ENCODE measurements at places on chromosomes 7 and 10.

- no peak for DNase-seq
Observed at GRCh38 chr10:96758423-96758822, 38.1 kb upstream of the PIK3AP1 start.

DNA sequence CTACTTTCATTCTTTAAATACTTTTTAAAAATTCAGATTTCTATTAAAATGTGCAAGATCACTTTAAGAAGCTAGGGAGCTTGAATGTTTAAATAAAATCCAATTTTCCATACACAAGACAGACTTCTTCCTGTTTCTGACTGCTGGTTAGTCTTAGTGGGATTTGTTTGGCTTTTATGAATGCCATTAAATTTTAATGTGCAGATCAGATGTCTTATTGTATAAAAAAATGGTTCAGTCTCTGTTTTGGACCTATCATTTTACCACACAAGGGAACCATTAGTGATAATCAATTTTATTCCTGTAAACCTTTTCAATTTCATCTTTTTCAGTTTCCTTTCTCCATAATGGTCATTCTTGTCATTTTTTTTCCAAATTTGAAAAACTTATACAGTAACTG lies 63.2 kb downstream of the VCL start:
- no peak for DNase-seq

GRCh38 chr10:55858730-55859129 lies 502.3 kb downstream of the ZWINT start:
- no peak for DNase-seq

GRCh38 chr7:2761801-2762497 lies 73.9 kb downstream of the AMZ1 start:
- DNase-seq, result no peak

GRCh38 chr7:93629291-93629801 lies 54.8 kb upstream of the CALCR start:
- no peak for DNase-seq

GRCh38 chr7:8480527-8480926 lies 47.1 kb downstream of the NXPH1 start:
- DNase-seq, result no peak

DNA sequence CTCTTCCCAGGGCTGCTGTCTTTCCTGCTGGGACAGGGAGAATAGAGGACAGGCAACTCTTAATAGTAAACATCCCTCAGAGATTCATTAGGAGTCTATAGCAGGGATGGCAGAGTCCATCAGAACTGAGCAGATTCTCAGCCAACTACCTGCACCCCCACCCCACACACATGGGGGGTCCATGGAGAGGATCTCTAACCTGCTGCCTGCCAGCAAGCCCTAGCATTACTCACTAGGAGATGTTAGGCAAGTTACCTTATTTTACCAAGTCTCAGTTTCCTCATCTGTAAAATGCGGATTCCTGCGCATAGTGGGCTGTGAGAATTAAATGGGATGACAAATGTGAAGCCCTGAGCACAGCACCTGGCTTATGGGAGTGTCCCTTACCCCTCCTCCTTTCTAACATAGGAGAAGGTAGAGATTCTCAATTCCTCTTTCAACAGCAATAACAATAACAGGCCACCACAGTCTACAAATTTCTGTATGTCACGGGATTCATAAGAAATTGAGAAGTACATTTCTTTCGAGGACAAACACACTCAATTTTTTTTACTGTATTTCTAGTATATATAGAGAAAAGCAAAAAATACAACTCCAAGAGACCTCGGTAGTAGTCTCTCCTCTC lies 23.8 kb upstream of the WDR11 start:
- DNase-seq, result no peak

- DNase-seq, result no peak
Observed at GRCh38 chr7:17682586-17682985, 257.7 kb downstream of the SNX13 start.

- DNase-seq, result no peak
Observed at GRCh38 chr7:127771707-127772106, 119.7 kb downstream of the SND1 start.

GRCh38 chr10:75261813-75262705 lies 26.3 kb upstream of the COMTD1 start:
- no peak for DNase-seq

DNA sequence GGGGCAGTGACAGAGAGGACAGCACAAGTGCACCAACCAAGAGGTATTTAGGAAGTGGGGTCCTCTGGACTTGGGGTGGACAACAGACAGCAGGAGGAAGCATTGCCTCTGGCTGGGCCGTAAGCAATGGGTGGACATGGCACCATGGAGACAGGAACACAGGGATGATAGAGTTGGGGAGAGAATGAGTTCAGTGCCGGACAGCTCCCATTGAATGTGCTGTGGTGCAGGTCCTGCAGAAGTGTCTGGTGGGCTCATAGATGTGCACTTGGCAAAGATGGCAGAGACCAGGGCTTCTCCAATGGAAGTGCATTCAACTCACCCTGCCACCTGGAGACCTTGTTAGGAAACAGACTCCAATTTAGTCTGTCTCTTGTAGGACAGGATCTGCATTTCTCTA lies 341.5 kb upstream of the ZMIZ1 start:
- no peak for DNase-seq

DNA sequence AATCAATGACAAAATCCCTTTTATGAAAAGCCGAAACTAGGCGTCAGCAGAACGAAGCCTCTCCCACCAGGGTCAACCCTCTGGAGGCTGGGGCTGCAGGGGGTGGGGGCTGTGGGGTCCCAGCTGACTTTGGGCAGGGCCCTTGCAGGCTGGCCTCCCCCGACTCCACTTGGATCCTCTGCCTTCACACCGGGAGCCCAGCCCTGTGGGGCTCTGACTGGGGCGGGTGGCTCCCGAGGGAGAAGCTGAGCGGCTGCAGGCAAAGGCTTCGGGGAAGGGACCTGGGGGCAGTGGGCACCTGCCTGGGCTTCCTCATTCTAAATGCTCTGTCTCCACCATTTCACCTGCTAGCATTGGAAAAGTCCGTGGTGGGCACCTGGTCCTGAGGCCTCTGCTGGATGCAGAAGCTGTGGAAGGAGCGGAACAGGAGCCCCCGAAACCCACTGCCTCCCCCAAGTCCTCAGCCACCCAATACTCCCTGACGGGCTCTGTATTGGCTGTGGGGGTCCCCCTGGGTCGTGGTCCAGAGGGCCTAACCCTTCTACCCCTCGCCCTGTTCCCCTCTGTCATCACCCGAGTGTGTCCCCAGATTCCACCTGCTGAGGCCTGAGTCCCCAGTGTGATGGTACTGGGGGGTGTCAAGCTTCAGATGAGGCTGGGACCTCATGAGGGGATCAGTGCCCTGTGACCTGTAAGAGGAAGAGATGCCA lies 108.6 kb downstream of the DNAJB6 start:
- DNase-seq, result no peak

DNA sequence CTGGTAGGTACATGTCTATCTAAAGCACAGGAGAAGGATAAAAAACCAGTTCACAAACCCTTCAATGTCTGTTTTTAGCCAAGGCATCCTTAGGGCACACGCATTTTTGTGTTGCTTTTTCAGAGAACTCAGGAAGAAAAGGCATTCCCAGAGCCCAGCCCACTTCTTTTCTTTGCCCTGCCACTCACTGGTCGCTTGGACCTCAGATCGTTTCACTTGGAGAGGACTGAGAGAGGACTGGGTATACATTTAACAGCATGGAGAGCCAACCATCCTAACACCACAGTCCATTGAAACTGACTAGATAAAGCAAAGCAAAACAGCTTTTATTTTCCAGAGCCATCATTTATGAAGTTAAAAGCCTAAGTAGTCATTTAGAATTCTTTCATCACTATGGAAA lies 194.2 kb downstream of the CAMK1D start:
- DNase-seq, result no peak

GRCh38 chr10:94725871-94726270 lies 36.6 kb upstream of the CYP2C19 start:
- no peak for DNase-seq

- DNase-seq, result no peak
Observed at GRCh38 chr10:127694580-127695193, 42.3 kb upstream of the FOXI2 start.

DNA sequence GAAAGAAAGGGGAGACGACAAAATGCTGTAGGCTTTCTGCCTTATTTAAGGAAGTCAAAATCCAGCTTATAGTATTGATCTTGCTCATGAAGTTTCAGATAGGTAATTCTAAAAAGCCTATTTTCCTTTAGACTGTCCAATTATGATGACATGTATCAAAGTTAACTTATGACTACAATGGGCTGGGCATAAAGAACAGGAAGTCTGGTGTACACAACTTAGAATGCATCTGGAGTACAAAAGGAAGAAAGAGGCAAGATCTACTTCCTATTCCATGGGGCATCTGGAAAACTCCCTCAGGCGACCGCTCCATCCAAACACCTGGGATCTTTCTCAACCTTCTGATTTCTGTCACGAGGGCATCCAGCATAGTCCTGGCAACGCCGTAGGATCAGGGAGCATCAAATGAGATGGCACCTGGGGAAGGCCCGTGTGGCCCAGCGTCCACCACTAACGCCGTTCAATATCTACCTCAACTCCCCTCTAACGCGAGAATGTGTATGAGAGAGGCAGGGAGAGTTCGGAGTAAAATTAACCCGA lies 512 bp downstream of the FAM24B start:
- no peak for DNase-seq

- no peak for DNase-seq
Observed at GRCh38 chr10:54903745-54904144, 102.7 kb upstream of the PCDH15 start.

- DNase-seq, result no peak
Observed at GRCh38 chr10:50823789-50824188, 61.6 kb downstream of the A1CF start.

- DNase-seq, result no peak
Observed at GRCh38 chr10:9301148-9301547, 1246.7 kb downstream of the GATA3 start.

DNA sequence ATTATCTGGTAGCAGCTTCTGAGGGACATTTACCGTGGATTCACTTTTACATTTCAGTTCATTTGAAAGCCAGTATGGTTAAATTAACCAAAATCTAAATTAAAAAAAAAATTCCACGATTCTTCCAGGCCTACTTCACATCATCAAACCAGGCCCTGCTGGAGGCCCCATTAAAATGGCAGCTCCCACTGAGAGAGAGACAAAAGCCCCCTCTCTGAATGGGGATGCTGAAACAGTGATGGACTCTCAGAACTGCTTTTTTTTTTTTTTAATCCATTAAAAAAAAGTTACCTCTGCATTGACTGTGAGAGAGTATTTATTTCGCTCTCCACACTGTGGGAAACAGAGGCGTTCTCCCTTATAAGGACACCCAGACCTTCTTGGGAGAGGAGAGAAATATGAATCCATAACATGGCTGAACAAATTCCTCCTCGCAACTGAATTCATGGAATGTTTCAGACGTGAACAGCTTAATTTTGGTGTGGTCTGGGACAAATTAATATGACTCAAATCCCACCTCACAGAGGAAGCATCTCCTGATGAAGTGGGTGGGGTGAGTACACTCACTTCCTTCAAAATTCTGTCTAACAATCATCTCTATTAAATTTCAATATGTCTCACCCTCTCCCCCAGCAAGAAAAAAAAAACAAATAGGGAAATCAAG lies 73.5 kb downstream of the SAMD9 start:
- DNase-seq, result no peak

DNA sequence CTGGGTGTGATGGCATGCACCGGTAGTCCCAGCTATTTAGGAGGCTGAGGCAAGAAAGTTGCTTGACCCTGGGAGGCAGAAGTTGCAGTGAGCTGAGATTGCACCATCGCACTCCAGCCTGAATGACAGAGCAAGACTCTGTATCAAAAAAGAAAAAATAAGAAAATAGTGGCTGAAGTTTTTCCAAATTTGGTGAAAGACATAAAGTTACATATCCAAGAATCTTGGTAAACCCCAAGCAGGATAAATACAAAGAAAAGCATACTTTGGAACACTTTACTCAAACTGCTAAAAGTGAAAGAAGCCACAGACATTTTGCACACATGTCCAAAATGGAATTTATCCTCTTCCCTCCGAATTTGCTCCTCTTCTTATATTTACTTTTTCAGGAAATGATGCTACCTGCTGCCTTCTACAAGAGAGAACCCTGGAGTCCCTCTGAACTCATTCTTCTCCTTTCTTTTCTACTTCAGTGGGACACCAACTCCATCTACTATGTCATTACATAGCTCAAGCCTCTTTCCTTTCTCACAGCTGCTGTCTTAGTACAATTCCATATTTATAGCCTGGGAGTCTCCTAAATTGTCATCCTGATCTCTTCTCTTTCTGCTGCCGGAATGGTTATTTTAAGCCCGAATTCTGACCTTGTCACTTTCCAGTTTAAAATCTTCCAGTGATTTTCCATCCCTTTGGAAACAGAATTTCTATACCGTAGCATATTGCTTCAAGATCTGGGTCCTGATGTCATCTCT lies 17.3 kb upstream of the SMNDC1 start:
- no peak for DNase-seq

GRCh38 chr7:36154255-36155212 lies 1.5 kb downstream of the EEPD1 start:
- DNase-seq, result no peak

- no peak for DNase-seq
Observed at GRCh38 chr7:36686499-36686898, 37.8 kb downstream of the AOAH start.

GRCh38 chr7:151482883-151483710 lies 36.6 kb downstream of the RHEB start:
- DNase-seq, result no peak

DNA sequence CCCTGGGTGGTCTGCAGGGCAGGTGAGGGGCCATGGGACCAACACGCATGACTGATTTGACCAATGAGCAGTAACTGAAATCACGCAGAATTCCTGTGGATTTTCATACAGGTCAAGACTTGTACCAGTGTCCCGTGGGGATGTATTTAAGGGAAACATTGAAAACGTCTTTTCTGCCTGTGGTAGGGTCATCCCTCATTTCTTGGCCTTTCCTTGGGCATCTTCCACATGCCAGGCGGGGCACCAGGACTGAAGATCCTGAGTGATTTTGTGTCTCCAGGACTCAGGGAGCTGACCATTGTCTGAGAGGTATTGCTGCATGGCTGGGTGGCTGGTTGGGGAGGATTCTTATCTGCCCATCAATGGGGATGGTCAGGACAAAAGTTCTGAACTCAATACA lies 289.0 kb downstream of the GLRX3 start:
- no peak for DNase-seq

All from SK-N-MC (cell line).